ENCODE measurements at places on chromosomes 6 and 20. TPM values are rescaled to one million over a fixed set of nuclear protein-coding genes. Genes with fewer than 3 reads are reported as not detected.

DNA sequence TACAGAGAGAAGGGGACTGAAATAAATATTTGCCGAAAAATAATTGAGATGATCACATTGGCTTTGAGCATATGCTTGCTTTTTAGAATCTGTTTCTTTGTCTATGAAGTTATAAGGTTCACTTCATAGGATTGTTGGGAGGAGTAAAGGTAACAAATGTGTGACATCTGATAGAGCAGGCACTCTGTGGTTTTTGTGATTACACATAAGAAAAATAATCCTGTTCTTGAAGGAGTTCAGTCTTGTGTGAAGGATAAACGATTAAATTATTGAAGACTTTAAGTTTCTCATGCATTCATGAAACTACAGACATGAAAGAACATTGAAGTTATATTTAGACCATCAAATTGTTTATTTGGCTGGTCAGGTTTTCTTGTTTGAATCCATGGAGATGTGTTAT lies 45.0 kb downstream of the QKI start:
- no peaks in the 10 kb centered on the region for H3K27me3 ChIP-seq
- DNase-seq, result peak; percentile 76
- peaks cover 6% of the 10 kb centered on the region for H3K36me3 ChIP-seq

DNA sequence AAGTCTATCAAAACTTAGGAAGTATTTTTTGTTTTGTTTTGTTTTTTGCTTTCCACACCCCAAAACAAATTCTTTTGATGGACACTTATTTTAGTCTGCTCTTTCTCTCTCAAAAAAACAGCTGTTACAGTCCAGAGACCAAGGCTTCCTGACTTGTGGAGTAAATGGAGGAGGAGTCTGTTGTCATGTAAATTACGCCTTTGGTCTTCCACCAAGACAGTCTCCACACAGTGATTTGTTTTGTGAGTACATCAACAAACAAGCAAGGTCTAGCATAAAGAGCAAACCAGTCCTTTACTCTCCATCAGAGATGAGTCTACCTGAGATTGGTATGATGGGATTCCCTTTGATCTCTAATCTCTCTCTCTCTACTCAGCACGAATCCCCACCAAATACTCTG lies 588.0 kb upstream of the ARID1B start:
- H3K36me3 ChIP-seq, result no peaks in the 10 kb centered on the region
- no peaks in the 10 kb centered on the region for H3K4me1 ChIP-seq
- H3K27ac ChIP-seq, result no peak overlapping the region

DNA sequence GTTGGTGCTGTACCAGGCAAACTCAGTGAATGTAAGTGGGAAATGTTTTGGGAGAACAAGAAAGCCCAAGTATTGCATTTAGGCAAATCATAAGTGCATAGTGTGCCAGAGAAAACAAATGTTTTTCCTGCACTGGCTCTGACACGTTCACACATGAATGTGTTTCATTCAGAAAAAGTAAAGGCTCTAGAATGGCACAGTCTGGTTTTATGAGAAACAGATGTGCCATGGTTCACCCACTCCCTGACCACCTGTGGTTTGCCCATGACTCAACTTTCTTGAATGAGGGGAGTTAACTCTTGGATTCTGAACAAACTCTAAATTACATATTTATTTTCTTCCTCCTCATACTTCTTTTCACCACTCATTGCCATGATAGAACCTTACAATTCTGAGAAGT lies 126.9 kb downstream of the KCNQ5 start:
- peak overlapping the region; percentile 41 for H3K27ac ChIP-seq
- H3K36me3 ChIP-seq, result no peaks in the 10 kb centered on the region
- H3K27me3 ChIP-seq, result no peaks in the 10 kb centered on the region

DNA sequence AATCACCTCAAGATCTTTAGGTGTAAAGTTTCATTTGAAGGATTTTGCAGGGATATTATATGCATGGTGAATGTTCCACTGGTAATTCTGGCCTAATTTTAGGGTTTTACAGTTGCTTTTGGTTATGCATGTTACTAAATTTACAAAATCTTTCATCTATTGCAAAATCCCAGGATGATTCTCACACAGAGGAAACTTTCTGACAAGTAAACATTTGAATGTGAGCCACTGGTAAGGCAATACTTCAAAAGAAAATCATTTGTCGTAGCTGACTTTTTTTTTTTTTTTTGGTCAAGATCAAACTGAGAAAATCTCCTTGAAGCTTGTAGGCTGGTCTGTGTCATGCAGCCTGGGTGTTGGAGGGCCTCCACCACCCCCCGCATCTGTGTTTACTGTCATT lies 141.9 kb upstream of the EXOC2 start:
- H3K4me1 ChIP-seq, result no peaks in the 10 kb centered on the region
- DNase-seq, result no peak
- no peaks in the 10 kb centered on the region for H3K36me3 ChIP-seq
- H3K27ac ChIP-seq, result no peak overlapping the region

- H3K4me1 ChIP-seq, result no peaks in the 10 kb centered on the region
- H3K27me3 ChIP-seq, result no peaks in the 10 kb centered on the region
- DNase-seq, result no peak
- no peak overlapping the region for H3K4me3 ChIP-seq
- no peak overlapping the region for H3K27ac ChIP-seq
- H3K36me3 ChIP-seq, result peaks cover 39% of the 10 kb centered on the region
These were observed 36.3 kb downstream of the PYGB start for GRCh38 chr20:25284131-25284601.

DNA sequence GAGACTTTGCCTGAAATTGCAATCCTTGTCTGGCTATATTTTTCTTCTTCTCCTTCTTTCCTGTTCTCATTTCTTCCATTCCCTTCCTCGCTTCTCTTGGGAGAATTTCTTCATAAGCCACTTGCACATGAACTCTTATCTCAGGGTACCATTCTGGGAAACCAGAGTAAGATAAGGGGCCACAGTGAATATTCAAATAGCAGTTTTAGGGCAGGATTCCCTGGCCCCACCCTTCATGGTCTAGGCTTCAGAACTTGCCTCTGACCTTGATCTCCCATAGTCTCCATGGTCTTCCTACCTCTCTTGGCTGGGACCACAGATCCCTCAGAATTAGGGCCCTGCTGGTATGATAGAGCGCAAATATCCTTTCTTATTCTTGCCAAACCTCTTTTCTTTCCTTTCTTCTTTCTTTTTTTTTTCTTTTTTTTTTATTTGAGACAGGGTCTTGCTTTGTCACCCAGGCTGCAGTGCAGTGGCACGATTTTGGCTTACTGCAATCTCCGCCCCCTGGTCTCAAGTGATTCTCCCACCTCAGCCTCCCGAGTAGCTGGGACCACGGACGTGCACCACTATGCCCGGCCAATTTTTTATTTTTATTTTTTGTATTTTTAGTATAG lies 123.0 kb upstream of the CITED2 start:
- no peak for DNase-seq
- no peaks in the 10 kb centered on the region for H3K4me1 ChIP-seq
- H3K27me3 ChIP-seq, result no peaks in the 10 kb centered on the region
- no peak overlapping the region for H3K27ac ChIP-seq
- H3K36me3 ChIP-seq, result no peaks in the 10 kb centered on the region

DNA sequence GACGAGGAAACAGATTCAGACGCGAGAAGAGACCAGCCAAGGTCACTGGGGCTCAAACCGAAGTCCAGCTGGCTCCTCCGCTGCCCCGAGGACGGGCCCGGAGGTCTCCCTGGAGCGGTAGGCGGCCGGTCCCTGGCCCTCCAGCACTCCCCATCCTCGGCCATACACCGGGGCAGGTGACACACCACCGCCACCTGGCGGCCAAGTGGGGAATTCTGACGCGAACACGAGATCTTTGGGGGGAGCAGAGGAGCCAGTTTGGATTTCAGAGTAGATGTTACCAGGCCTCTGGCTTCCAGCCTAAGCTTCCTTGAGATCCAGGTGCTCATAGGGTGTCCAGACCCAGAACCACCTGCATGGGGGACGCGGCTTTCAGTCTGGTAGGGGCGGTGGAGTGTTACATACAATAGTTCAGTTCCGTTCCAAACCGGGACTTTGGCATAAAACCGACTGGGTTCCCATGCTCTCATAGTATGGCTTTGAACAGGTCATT lies 16.1 kb downstream of the BPIFB1 start:
- no peaks in the 10 kb centered on the region for H3K4me1 ChIP-seq
- no peaks in the 10 kb centered on the region for H3K36me3 ChIP-seq
- H3K4me3 ChIP-seq, result no peak overlapping the region

GRCh38 chr6:109801794-109802193 lies 110.7 kb downstream of the FIG4 start:
- no peaks in the 10 kb centered on the region for H3K4me1 ChIP-seq
- no peak overlapping the region for H3K27ac ChIP-seq
- H3K36me3 ChIP-seq, result peaks cover 2% of the 10 kb centered on the region
- no peak for DNase-seq

DNA sequence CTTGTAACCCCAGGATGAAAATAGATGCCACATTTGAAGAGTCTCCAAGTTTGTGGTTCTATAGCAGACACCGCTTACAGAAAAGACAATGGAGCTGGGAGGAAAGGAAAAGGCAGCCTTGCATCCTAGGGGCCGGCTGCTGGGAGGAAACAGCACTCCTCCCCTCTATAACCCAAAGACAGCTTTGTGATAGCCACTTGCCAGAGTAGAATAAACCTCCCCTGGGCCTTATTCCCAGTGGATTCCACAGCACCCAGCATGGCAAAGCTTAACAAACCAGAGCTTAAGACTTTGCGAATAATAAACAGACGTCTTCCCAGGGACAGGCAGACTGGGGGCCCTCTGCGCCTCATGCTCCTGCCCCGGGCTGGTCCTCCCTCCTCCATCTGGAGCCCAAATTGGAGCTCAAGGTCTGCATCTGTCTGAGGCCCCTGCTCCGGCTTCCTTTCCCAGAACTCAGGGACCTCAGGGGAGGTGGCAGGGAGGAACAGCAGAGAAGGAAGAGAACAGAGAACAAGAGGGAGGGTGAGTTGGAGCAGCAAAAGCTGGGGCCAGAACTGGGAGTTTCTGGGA lies 8.8 kb upstream of the TAF8 start:
- peaks cover 19% of the 10 kb centered on the region for H3K4me1 ChIP-seq
- no peak overlapping the region for H3K27ac ChIP-seq
- no peaks in the 10 kb centered on the region for H3K36me3 ChIP-seq
- peaks cover under 1% of the 10 kb centered on the region for H3K27me3 ChIP-seq
- no peak for DNase-seq

DNA sequence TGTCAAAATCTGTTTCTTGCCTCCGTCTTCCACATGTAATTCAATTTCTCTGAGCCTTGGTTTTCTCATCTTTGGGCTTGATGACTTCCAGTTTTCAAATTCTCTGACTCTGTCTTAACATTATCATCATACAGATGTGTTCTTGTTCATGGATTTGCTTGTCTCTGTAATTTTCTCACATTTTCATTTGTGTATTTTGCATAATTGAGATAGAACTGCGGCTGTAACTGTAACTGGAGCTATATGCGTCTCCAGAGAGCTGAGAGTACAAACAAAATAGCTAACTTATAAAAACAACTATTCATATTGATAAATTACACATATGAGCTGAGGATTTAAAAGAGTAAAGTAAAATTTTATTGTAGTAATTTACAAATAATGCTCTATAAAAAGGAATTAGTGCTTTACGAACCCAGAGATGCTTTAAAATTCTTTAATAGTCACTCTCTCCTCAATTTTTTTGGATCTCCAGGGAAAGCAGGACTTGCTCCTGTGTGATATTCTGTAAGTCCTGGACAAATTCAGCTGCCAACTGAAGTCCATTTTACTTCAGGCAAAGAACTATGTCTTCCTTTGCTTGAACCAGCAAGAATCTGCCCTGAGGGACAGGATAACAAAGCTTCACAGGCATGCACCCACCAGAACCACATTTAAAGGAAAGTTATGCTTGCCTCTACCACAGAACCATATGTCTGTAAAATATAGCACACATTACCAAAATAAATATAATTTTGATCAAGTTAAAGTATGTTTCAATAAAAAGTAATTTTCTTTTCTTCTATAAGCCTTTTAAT lies 288.3 kb downstream of the KHDC1L start:
- DNase-seq, result no peak
- H3K4me1 ChIP-seq, result no peaks in the 10 kb centered on the region
- H3K36me3 ChIP-seq, result no peaks in the 10 kb centered on the region

GRCh38 chr6:19399406-19399805 lies 437.8 kb upstream of the ID4 start:
- no peaks in the 10 kb centered on the region for H3K27me3 ChIP-seq
- no peaks in the 10 kb centered on the region for H3K36me3 ChIP-seq
- H3K4me3 ChIP-seq, result no peak overlapping the region
- DNase-seq, result peak; percentile 66
- no peaks in the 10 kb centered on the region for H3K4me1 ChIP-seq

- no peak overlapping the region for H3K27ac ChIP-seq
- peaks cover 58% of the 10 kb centered on the region for H3K27me3 ChIP-seq
- H3K4me1 ChIP-seq, result no peaks in the 10 kb centered on the region
- no peak overlapping the region for H3K4me3 ChIP-seq
- peak; percentile 6 for DNase-seq
These were observed 73.0 kb upstream of the KCNG1 start for GRCh38 chr20:51095633-51096521.

- no peak overlapping the region for H3K4me3 ChIP-seq
- no peaks in the 10 kb centered on the region for H3K36me3 ChIP-seq
- DNase-seq, result no peak
- H3K4me1 ChIP-seq, result no peaks in the 10 kb centered on the region
These were observed 1136.0 kb downstream of the HACE1 start for GRCh38 chr6:103723438-103724322.

DNA sequence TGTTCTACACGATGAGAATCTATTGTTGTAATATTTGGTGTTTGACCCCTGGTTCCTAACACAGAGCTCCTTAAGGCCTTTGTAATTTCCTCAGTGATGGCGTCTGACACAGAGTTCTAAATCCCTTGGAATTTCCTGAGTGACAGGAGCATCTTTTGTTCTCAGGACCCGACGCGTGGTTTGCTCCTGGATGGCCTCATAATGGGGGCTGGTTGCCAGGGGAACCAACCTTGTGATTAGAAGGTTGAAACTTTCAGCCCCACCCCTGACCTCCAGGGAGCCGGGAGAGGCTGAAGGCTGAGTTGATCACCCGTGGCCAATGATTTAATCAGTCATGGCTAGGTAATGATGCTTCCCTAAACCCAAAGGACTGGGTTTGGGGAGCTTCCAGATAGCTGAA lies 20.5 kb upstream of the ZNF133 start:
- no peaks in the 10 kb centered on the region for H3K36me3 ChIP-seq
- no peak overlapping the region for H3K27ac ChIP-seq
- H3K4me3 ChIP-seq, result no peak overlapping the region
- H3K4me1 ChIP-seq, result no peaks in the 10 kb centered on the region

DNA sequence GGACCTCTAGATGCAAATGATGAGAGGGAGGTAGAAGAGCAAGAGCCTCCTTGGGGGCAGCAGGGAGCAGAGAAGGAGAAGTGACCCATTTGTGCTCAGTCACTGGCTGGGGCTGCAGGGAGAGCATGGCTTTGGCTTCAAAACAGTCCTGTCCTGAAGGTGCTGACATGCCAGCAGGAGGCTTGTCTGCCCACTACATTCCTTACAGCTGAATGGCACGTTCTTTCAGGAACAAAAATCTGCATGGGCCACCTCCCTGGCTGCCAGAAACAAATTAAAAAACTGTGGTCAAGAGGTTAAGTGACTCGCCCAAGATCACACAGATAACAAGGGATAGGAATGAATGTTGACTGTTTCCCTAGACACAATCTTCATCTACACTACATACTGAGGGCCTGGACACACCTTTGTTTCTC lies 188.8 kb downstream of the HIVEP2 start:
- no peak overlapping the region for H3K4me3 ChIP-seq
- peak; percentile 74 for DNase-seq
- no peaks in the 10 kb centered on the region for H3K27me3 ChIP-seq

OR12D3 gene
- total RNA-seq, result not detected

BTN3A1 gene
- 22.2 TPM for total RNA-seq

C20orf96 gene
- 10.7 TPM for total RNA-seq

ZNF311 gene
- 1.7 TPM for total RNA-seq

Data from astrocyte (in vitro differentiated cells and primary cell).